ENCODE measurements at places on chromosomes 7 and 10.

GRCh38 chr7:86867163-86867762 is 192.2 kb downstream of the ELAPOR2 start:
- no peak for DNase-seq

DNA sequence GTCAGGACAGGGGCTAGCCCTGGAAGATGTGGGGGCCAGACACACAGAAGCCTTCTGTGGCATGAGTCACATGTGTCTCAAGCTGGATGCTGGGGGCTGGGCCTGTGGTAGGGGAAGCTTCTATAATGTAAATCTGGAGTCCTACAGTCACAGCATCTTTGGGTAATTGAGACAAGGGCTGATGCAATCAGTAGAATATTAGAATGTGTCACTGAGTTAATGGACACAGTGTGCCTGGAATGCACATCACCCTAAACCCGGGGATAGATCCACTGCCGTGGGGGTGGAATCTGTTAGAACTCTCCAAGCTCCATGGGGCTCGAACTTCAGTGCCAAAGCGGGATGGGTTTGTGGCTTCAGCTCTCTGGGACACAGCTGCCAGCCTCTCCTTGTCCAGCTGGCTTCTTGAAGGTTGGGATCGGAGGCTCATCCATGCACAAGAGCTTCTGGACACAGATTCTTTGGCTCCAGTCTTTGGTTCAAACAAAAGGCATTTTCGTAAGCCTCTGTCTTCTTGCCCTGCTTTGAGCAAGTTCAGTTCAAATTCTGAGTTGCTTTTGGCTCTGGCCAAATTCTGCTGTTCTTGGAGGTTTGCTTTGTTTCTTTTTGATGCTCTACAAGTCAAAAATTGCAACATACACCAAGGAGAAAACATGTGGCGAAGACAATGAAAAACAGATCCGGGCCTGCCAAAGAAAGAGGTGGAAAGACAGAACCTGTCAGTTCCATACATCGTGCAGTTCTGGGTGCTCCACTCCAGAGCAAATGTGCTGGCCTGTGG is 194.8 kb upstream of the ZNF32 start:
- no peak for DNase-seq

DNA sequence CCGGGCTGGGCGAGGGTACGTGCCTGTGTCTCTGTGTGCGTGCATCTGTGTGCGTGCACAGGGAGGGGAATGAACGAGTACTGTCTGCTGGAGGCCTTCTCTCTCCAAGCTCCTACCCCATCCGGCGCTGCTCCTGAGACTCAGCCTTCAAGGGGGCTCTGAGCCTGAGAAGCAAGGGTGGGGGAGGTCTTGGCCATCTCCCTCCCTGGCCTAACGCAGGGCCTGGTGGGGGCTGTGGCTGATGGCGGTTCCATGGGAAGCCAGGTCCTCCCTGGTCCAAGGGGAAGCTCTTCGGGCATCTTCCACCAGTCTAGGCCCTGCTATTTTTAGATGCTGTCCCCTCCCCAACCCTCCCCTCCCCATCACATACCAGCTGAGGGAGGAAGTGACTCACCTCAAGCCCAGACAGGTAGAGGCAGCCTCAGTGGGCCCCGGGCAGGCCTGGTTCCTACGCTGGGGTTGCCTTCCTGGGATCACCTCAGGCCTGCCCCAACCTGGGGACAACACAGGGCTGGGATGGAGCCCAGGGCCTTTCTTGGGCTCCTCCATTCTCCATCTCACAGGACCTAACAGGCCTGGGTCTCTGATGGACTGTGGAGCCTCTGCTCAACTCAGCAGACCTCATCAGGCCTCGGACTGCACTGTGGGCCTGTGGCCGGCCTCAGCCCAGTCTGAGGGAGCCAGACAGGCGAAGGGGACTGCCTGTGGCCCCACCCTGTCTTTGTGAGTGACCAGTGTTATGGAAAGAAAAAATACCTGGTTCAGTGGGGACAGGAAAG is 32.2 kb downstream of the DNAJB12 start:
- no peak for DNase-seq

DNA sequence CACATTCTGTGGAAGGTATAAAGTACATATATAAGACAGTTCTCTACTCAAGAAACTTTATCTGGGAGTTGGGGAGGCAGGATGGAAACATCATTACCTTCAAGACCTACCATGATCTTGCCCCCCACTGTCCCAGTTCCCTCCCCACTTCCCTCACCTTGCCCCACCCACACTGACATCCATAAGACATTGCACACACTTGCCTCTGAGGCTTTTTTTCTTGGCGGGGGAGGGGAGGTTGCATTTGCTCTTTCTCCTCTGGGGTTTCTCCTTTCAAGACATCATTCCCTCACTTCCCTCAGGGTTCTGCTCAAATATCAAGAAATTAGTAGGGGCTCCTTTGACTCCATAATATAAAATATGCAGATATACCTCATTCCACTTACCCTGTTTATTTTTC is 276.0 kb downstream of the ARL4A start:
- DNase-seq = no peak

DNA sequence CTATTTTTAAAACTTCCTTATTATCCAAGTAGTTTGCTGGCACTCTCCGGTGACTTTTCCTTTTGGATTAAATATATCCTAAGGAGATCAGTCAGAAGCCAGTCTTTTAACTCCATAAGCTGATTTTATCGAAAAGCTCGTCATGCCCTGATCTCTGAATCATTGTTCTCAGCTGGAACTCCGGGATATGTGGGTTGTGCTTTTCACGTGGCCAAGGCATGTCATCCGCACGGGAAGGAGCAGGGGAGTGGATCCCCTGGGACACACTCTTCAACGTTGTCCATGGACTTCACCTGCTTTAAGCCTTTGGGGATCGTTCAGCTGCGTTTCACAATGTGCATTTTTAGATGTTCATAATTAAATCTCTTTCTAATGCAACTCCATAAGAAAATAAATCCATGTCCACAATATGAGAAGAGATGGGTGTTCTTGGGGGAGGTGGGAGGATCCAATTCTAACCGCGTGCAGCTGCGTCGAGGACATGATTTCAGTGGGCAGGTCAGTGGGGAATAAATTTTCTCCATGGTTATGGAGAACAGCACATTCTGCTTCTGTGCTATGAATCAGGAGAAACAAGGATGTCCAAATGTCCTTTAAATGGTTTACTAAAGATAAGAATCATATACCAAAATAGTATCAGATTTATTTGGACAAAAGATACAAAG is 229.5 kb upstream of the ADARB2 start:
- DNase-seq = no peak

DNA sequence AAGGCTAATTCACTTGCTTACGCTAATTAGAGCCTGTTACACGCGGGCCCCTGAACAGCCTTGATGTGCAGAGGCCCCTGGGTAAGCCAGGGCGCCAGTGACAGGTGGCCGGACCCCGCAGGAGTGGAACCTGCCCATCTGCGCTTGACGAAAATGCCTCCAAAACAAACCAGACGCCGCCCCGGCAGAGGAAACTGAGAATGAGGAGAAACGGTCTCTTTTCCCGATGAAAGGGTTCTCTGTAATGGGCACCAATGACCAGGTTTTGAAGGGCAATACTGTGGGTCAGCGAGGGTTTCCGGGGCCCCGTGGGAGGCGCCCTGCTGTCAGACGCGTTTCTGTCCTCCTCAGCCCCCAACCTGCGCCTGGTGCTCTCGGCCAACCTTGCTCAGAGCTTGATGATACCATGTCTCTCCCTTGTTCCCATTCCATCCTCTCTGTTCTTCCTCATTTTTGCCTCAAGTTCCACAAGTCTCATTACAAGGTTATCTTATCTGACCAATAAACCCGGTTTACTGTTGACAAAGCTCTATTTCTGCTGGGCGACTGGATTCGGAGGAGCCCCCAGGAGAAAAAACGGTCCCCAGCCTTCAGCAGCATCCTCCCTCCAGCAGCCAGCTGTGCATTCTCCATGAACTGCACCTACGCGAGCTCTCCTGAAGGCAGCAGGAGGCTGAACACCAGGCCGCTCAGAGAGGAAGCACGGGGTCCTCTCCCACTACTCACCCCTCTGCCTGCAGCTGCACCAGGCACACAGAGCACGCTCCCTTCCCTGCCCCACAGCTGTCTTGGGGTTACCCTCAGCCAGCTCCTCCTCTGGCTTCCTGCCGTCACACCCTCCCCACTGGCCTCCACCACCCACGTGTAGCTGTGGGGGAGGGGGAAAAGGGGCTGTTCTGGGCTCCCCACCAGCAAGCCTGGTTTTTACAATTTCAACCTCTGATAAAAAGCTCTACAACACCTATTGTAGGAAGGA is 202.0 kb downstream of the MAD1L1 start:
- no peak for DNase-seq

GRCh38 chr7:49852619-49853462 is 79.4 kb downstream of the VWC2 start:
- DNase-seq = no peak

DNA sequence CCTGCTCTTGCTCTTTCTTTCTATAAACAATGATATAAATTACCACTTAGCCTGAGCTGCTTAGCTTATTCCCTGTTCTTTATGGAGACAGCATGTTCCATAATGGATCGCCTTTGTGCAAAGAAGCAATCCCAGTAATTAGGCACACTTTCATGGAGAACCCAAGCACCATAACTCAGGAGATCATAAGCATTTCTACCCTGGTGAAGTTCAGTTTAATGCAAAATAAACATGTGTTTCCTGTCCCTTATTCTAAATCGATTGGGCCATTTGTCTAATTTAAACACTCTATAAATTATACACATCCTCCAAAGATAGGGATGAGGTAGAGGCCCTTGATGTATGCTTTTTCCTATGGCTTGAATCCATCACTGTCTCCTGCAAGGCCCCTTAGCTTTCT is 75.8 kb upstream of the TMEM72 start:
- DNase-seq = no peak

GRCh38 chr7:150357270-150357669 is 11.4 kb upstream of the REPIN1 start:
- peak; percentile 20 for DNase-seq

DNA sequence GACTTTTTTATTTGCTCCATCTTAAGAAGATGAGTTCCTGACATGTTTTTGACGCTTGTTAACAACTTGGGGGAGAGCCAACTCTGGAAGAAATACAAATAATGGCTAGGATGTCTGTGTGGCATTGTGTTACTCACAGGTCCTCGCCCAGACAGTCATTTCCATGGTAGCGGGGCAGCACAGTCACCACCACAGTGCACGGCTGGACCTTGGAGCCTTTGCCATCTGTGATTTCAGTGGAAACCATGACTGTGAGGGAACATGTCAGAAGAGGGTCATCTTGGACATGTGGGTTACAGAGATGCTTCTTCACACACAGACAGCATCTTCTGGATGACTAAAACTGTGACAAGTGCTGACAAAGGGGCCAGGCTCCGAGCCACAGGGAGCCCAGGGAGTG is 74.5 kb downstream of the PKD1L1 start:
- DNase-seq = no peak

GRCh38 chr10:13219685-13220670 is 14.2 kb downstream of the UCMA start:
- DNase-seq = no peak

- DNase-seq = peak; percentile 95
Observed at GRCh38 chr10:93445097-93445960, 36.8 kb downstream of the MYOF start.

- no peak for DNase-seq
Observed at GRCh38 chr7:18504965-18505364, 9.4 kb downstream of the HDAC9 start.

DNA sequence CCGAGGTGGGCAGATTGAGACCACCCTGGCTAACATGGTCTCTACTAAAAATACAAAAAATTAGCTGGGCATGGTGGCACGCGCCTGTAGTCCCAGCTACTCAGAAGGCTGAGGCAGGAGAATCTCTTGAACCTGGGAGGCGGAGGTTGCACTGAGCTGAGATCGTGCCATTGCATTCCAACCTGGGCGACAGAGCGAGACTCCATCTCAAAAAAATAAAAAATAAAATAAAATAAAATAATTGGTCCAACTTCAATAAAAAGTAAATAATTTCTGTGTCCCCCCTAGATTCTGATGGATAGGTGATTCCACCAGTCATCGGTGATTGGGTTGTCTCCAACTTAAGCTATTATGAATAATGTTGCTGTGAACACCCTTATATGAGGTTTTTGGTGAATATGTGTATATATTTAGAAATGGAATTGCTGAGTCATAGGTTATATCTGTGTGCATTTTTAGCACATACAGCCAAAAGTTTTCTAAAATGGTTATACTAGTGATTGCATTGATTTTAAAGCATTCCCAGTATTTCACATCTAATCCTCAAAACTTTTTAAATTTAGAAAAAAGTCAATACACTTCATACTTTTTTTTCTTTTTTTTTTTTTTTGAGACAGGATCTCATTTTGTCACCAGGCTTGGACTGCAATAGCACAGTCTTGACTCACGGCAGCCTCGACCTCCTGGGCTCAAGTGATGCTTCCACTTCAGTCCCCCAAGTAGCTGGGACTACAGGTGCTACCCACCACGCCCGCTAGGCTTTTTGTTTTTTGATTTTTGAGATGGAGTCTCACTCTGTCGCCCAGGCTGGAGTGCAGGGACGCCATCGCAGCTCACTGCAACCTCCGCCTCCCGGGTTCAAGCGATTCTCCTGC is 13.7 kb upstream of the SRPK2 start:
- no peak for DNase-seq

DNA sequence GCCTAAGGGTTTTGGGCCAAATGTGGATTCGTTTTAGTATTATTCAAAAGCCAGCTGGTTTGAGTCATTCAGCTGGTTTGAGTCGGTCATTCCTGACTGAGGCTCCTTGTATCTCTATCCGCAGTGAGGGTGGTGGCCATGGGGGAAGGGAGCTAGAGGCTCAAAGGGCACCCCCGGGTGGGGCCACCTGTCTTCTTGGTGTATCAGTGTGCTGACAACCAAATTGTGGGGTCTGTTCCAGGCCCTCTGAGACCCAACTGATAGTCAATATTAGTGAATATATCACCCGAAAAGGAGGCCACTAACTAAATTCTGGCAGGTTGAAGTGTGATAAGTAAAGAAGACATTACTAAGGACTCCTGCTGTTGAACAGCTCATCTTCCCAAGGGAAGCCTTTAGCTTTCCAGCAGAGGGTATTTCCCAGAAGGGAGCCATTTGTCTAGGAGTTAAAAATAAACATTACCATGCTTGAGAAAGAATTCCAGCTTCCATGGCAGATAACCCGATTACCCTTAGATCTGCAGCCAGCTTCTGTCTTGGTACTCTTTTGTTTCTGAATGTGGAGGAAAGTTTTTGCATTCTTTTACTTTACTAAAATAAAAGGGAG is 29.9 kb upstream of the DDX50 start:
- DNase-seq = no peak

DNA sequence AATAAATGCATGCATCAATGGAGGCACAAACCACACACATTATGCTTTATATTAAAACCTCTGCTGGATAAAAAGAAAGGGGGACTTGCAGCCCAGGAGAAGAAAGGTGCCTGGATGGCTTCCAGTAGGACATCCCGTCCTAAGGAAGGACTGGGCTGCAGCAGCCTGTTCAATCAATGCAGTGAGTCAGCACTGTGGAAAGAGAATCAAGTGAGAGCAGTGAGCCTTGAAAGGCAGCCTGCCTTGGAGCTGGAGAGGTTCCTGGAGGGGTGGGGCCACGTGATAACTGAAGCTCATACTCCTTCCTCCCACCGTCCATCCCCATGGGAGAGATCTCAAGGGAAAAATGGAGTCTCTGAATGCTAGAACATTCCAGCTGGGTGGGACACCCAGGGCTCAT is 501.2 kb downstream of the ADRA2A start:
- no peak for DNase-seq

- peak; percentile 85 for DNase-seq
Observed at GRCh38 chr10:102678842-102679289, 34.6 kb downstream of the TRIM8 start.

Measured in NCI-H510A (cell line).